Panc1 (cell line): ENCODE measurements at places on chromosomes 1 and 21. TPM values are rescaled to one million over a fixed set of nuclear protein-coding genes. Genes with fewer than 3 reads are reported as not detected.
A peak's percentile ranks its signal among the peaks of the same experiment; 100 is the strongest.

TNNI3K gene
- total RNA-seq, result not detected

GRCh38 chr1:50174101-50174500, 65.4 kb downstream of the ELAVL4 start:
- no peak for DNase-seq

DNA sequence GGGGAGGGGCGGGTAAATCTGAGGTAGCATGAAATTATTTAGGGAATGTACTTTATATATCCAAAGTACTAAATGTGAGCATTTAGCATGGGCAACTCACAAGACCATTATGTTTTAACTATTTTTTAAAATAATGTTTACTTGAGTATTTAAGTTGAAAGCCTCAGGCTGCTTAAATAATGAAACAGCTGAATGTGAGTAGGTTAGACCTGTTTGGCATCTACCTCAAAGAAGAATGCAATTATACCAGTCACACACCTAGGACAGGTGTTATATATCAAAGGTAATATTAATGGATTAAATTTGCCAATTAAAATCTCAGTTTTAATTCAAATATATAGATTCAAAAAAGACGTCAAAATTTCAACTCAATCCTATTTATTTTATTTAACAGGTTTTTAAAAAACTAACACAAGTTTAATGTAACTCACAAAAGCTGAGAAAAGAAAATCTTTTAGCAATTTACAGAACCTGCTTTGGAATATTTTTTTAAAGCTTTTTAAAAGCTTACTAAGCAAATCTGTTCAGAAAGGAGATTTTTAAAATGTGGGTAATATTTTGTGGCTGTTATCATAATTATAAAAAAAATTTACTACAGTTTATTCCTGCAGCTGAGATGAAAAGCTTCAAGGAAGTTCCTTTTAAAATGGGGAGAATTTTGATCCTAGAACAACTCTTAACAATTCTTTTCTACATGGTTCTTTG, 104.6 kb upstream of the LBR start:
- no peak for DNase-seq

CD1E gene
- total RNA-seq, result not detected

- DNase-seq, result no peak
Observed at GRCh38 chr1:58524353-58524945, 22.1 kb downstream of the OMA1 start.

DNA sequence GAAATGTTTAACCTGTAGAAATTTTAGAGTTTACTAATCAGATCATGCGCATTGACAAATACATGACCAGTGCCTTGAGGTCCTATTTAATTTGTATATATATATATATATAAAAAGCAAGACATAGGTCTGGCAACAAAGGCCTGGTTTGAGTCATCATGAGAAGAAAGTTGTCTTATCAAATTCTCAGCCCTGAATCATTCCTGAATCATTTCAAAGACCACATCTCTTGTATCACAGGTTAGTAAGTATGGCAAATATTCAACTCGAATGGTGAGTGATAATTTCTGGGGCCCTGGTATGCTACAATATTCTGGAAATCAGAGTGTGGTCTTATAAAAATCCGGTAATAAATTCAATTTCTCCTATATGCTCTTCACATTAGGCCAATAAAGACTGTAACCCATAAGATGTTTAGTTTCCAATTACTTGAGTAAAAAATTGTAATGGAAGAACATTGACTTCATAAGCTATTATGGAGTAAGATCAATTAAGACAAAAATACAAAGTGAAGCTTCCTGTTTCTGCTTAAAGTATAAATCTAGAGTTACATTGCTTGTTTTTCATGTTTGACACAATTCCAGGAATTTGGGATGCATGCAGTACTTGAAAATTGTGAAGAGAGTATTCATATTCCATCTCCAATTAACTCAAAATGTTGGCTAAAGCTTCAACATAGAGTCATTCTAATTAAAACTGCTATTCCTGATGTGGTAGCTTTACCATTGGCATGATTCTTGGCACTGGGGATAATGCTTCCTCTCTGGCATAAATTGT, 309.4 kb downstream of the BRINP3 start:
- no peak for DNase-seq

CACNA1E gene
- total RNA-seq, result not detected

GRCh38 chr21:35482933-35483662, 434.0 kb upstream of the RUNX1 start:
- no peak for DNase-seq

GRCh38 chr1:158809256-158809655, 21.9 kb upstream of the MNDA start:
- no peak for DNase-seq

DNA sequence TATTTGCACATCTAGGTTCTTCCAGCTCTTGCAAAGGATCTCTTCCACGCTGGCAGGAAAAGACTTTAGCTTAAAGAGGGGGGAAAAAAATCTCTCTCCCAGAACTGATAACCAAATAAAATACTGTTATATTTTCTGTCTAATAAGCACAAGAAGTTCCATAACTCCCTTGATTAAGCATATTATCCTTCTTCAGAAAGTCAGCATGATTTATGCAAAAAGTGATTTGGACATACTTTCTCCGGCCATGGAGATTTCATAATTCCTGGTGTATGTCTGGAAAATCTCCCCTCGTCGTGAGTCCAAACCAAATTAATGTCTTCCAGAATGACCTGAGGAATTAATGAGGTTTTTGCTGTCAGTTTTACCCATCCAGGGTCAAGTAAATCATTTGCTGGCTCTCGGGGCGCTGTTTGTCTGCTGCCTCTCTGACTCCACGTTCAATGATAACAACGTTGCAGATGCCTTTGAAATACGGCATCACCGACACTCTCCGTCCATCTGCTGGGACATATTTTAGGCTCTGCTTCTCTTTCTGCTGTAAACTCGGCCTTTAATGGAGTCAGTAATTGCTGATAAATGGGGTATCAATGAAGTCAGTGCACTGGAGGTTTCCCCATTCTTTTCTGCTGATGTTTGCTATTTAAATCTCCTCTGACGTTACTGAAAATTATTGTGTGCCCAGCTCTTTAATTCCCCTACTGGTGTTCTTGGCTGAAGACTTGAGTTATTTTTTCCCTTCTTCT, 112.9 kb downstream of the HLX start:
- DNase-seq, result no peak

- no peak for DNase-seq
Observed at GRCh38 chr1:156134716-156135435, 18.5 kb upstream of the SEMA4A start.

- no peak for DNase-seq
Observed at GRCh38 chr1:89465201-89465600, 59.4 kb upstream of the LRRC8B start.

ITGB2 gene
- 3.0 TPM for total RNA-seq

DNA sequence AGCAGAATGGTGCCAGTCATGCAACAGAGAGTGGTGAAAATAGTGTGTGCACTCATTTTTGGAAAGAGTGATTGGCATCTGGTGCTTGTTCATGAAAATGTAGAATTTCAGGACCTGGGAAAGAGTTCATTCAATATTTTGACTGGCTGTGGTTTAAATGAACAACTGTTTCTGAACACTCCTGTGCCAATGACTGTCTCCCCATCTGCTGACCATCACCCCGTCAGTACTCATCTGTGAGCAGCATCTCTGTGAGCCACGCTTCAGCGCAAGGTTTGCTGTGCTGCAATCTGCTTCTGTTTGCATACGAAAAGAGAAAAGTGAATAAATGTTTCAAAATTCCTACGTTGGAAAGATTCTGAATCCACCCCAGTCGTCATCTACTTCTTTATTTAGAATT, 77.9 kb upstream of the RUNX1 start:
- no peak for DNase-seq

- DNase-seq, result no peak
Observed at GRCh38 chr21:42840411-42841155, 38.8 kb downstream of the WDR4 start.

- DNase-seq, result no peak
Observed at GRCh38 chr1:26395754-26396153, 14.9 kb upstream of the LIN28A start.

GRCh38 chr1:224929335-224930237, at the start of gene DNAH14:
Gene DNAH14, plus strand, starts transcription at chr1:224929675. Its CDS starts 23,028 bp downstream, at chr1:224952703.
- DNase-seq, result no peak

DNA sequence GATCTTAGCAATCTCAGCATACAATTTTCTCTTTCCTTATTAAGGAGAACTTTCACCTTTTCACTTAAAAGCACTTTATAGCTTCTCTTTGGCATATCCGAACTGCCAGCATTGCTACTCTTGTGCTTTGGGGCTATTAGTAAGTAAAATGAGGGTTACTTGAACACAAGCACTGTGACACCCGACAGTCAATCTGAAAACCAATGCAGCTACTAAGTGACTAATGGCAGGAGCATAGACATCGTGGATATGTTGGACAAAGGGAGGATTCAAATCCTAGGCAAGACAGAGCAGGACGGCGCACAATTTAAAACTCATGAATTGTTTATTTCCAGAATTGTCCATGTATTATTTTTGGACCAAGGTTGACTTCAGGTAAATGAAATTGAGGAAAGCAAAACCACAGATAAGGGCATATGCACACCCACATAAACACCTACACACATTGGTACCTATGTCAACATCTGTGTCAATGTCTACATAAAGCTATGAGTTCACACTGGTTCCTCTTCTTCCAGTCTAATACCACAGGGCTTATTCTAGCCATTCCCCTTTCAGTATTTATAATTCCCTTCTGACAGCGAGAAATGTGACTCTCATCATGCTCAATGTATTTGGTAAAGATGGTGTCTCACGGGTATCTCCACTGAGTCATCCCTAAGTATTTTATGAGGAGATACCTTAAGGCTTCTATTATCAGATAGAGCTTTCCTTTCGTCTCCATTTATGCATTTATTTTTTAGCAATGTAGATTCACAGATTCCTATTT, 75.3 kb upstream of the RALGPS2 start:
- no peak for DNase-seq

PLA2G5 gene
- total RNA-seq, result not detected

GREM2 gene
- not detected for total RNA-seq

GRCh38 chr1:18176619-18177018, 69.0 kb downstream of the IGSF21 start:
- DNase-seq, result no peak

DNA sequence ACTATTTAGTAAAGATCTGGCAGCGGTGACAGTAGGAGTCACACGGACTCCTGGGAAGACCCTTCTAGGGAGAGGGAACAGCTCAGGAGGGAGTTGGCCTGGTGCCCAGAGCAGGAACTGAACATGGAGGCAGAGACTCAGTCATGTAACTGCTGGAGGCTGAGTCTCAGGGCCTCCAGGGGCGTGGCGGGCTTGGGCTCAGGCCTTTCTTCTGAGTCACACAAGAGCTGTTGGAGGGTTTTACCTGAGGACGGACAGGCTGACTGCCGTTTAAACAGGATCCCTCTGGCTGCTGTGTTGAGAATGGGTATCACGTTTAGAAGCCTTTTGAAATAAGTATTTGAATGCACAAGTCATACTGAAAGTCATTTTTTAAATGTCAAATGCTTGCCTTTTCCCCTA, 7.2 kb upstream of the ETS2 start:
- no peak for DNase-seq

- no peak for DNase-seq
Observed at GRCh38 chr1:19080721-19081120, 124.2 kb upstream of the IFFO2 start.

REN gene
- not detected for total RNA-seq

GRCh38 chr1:185645686-185646085, 88.5 kb upstream of the HMCN1 start:
- DNase-seq, result no peak

MYOG gene
- total RNA-seq, result not detected

GRCh38 chr1:64187646-64188045, 15.8 kb upstream of the UBE2U start:
- DNase-seq, result no peak

DNA sequence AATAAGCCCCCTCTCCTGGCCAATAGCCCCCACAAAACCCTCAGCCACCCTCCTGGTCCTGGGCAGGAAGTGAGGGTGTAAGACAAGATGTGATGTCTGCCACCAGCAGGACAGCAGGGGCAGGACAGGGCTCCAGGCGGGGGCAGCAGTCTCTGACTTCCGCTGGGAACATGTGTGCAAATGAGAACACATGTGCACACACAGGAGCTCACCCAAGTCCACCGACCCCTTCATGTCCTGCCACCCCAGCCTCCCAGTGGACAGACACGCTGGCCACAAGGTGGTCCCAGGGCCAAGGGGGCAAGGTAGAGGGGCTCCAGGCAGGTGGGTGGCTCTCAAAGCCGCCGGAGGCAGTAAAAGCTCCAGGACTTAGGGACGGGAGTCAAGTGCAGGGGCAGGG, 60.1 kb downstream of the KCNAB2 start:
- no peak for DNase-seq

GRCh38 chr21:44521301-44521927, 18.6 kb downstream of the KRTAP10-1 start:
- DNase-seq, result no peak

GRCh38 chr1:102434421-102434820, 437.7 kb upstream of the OLFM3 start:
- DNase-seq, result peak; percentile 2

CD58 gene
- total RNA-seq, result 12.6 TPM

DNA sequence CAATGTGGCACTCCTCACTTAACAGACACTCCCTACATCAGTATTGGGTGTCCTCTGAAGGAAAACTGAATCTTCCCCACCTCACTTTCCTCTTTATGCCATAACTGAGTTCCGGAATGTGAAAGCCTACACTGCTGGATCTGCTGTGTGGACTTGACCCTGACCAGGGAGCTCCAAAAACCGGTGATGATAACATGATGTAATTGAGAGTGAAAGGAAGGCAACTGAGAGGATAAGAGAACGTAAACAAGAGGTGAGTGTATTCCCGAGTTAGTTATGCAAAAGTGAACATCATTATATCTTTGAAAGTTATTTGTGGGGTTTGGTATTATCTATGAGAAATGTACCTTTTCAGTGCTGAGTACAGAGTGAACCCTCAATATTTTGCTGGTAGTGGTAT, 1794.8 kb downstream of the MRPL39 start:
- no peak for DNase-seq

- no peak for DNase-seq
Observed at GRCh38 chr1:177591155-177591554, 378.7 kb downstream of the SEC16B start.

DNA sequence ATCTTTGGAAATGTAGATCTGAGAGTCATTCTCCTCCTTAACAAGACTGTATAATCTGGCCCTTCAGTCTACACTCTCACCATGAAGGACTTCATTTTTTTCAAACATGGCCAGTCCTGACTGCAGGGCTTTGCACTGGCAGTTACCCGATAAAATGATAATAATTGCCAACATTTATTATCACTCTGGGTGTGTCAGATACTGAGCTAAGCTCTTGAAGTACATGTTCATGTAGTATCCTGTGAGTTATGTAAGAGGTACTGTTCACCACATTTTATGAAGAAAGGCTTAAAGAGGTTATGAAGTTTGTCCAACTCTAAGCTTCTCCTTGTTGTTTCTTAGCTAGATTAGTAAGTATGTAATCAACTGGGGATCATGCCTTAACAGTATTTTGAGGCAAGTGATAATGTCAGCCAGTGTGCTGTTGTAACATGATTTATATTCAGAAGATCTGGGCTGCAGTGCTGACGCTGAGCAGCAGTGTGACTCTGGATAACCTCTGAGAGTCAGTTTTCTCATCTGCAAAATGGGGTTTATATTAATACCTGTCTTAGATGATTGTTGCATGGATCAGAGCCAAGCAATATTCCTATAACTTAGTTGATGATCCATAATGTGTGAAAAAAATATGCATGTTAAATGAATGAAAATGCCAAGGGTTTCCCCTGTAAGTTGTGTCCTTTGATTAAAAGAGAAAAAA, 42.1 kb upstream of the LEPR start:
- no peak for DNase-seq
